ENCODE measurements at places on chromosomes 11 and 22.

- no peak for DNase-seq
These were observed 22.8 kb upstream of the HMOX1 start for GRCh38 chr22:35357883-35358621.

DNA sequence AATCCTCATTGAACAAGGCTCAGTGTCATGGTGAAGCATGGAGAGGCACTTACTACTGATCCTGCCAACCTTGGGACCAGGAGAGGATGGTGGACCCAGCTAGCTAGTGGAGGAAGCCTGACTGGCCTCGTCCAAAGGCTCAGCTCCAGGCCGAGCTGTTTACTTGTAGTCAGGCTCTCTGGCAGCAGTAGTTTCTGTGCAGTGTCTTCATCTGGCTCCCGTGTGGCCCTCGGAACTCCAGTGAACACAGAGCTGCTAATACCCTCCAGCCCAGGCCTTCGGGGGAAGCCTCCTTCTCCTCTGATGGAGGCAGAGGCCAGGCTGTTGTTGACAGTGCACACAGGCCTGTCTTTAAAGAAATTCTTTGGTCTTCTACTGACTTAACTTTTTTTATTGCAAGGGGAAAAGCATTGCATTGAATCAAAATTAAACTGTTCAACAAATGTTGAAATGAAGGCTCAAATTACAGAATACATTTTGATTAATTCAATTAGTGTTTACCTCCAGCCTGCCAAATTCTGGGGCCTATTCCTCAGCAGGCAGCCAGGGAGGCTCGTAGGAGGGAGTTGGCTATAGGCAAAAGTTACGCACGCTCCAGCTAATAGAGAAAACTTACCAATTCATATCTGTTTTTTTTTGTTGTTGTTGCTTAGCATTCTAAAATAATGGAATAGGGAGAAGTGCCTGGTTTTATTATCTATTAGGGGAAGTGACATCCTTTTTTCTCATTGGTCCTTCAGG is 18.8 kb downstream of the PPFIBP2 start:
- no peak for DNase-seq

- peak; percentile 42 for DNase-seq
These were observed 41.4 kb upstream of the NFAM1 start for GRCh38 chr22:42473484-42474193.

GRCh38 chr22:17829695-17830042 is 55.4 kb upstream of the BID start:
- peak; percentile 1 for DNase-seq

GRCh38 chr22:24594569-24595120 is 1.8 kb upstream of the LRRC75B start:
- DNase-seq, result no peak

- no peak for DNase-seq
These were observed 1456.5 kb downstream of the TBC1D22A start for GRCh38 chr22:48218889-48219420.
